ENCODE measurements at places on chromosomes 4 and X. TPM values are rescaled to one million over a fixed set of nuclear protein-coding genes. Genes with fewer than 3 reads are reported as not detected.

DNA sequence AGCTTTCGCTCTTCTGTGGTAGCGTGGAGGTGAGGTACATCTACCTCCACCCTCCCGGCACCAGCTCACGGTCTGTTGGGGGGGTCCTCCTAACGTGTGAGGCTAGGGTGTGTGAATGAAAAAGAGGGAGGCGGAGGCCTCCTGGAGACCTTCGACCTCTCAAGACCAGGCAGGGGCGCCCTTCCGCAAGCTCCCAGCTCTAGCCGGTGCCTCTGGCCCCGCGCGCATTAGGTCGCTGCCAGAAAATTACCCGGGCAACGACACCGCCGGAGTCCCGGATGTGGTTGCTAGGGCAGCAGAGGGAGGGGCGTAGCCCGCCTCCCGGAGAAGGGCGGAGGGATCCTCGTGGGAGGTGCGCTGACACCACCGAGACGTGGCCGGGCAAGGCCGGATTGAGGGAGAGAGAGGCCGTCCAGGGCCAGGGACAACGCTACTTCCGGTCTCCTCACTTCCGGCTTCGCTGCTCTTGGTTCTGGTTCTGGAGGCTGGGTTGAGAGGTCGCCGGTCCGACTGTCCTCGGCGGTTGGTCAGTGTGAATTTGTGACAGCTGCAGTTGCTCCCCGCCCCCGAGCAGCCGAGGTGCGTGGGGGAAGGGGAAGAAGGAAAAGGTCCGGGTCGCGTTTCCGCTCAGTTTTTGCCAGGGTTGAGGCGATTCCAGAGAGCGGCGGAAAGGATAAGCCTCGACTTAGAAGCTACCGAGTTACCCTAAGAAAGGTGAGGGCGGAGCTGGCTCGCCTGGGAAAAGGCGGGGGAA, at the start of the genes ARFIP1 and TIGD4:
ARFIP1 (plus strand) TSS at position 442 of the 754 bp plus-strand sequence. CDS start 49,680 bp downstream, outside the sequence.
TIGD4 (minus strand) TSS at position 218 of the 754 bp plus-strand sequence. CDS start 8,726 bp downstream, outside the sequence.
- peak within 1 kb of the TSS; percentile 63 for H3K4me3 ChIP-seq
- no peaks in the 10 kb centered on the region for H3K36me3 ChIP-seq
- no peaks in the 10 kb centered on the region for H3K4me1 ChIP-seq
- no peaks in the 10 kb centered on the region for H3K27me3 ChIP-seq

The ARSJ gene
- polyA plus RNA-seq, result 2.3 TPM

DNA sequence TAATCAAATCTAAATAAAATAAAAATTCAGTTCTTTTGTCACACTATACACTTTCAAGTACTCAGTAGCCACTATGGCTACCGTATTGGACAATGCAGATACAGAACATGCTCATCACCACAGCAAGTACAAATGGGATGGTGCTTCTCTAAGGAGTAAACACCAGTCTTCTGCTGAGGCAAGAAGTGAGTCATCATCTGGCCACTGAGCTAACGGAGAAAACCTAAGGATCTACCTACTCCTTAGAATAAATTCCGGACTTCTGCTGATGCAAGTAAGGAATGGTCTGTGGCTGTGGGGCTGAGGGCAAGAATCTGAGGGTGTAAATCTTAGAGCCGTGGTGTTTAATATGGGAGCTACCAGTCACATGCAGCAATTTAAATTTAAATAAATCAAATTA, 11.3 kb upstream of the RBMXL3 start:
- H3K4me1 ChIP-seq, result no peaks in the 10 kb centered on the region
- H3K36me3 ChIP-seq, result peaks cover 3% of the 10 kb centered on the region
- no peak for DNase-seq
- no peaks in the 10 kb centered on the region for H3K27me3 ChIP-seq
- no peak overlapping the region for H3K4me3 ChIP-seq

DNA sequence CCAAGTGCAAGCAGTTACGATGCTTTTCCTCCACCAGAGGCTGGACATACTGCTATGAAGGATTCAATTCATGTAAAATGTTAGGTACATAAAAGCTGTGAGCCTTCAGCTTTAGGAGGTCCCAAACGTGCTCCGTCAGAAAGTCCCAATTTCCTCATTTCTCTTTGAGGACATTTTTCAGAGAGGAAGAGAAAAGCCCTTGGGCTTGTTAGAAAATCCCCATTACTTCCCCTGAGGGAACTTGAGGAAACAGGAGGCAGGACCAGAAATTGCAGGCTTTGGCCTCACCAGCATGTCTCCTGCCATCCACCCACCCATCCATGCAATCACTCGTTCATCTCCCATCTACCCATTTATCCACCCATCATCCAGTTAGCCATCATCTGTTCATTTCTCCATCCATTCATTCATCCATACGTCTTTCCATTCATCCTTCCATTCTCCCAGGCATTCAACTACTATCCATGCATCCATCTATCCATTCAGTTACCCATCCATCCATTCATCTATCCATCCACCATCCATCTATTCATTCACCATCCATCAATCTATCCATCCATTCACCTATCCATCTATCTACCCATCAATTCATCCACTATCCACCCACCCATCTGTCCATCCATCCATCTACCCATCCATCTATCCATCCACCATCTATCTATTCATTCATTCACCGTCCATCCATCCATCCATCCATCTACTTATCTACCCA, 223.5 kb downstream of the AFAP1 start:
- H3K27me3 ChIP-seq, result peaks cover 5% of the 10 kb centered on the region
- H3K4me1 ChIP-seq, result no peaks in the 10 kb centered on the region
- no peak overlapping the region for H3K4me3 ChIP-seq
- no peaks in the 10 kb centered on the region for H3K36me3 ChIP-seq
- no peak overlapping the region for H3K27ac ChIP-seq
- no peak for DNase-seq

DNA sequence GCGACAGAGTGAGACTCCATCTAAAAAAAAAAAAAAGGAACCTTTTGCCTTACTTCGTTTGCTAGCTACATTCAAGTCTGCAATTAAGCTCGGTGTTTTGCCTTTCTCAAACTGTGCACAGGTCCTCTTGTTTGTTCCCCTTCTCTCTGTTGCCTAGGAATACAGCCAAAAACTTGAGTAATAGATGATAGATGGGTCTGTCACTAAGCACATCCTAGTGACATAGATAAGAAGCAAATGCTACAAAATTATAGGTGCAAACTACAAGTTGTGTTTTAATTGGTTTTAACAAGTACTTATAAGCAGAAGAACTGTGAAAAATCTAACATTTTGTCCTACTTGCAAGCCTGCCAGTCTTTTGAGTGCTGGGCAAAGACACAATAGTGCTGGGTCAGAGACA, 95.2 kb downstream of the SNCA start:
- no peaks in the 10 kb centered on the region for H3K4me1 ChIP-seq
- DNase-seq, result no peak
- H3K27me3 ChIP-seq, result no peaks in the 10 kb centered on the region

The ARR3 gene
- polyA plus RNA-seq, result not detected

- no peak overlapping the region for H3K27ac ChIP-seq
- no peak for DNase-seq
- no peaks in the 10 kb centered on the region for H3K4me1 ChIP-seq
- H3K4me3 ChIP-seq, result no peak overlapping the region
These were observed 48.5 kb downstream of the MAGEC2 start for GRCh38 chrX:142156567-142156966.

DNA sequence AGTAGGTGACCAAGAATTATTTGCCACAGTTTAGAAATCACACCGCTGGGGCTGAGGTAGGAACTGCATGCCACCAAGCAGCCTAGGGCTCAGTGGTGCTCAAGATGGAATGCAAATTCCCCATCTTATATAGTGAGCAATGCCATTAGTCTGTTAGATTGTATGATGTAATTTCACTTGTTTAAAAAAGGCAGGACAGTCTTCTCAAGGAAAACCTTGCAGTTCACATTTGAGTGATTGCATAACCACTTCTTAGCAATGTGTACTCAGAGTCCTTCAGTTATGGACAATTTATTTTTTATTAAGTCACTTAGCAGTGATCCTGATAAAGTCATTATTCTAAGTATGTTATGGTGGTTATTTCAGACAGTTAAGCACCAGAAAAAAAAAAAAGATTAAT, 142.9 kb upstream of the SFRP2 start:
- no peaks in the 10 kb centered on the region for H3K27me3 ChIP-seq
- H3K4me3 ChIP-seq, result no peak overlapping the region
- peaks cover 4% of the 10 kb centered on the region for H3K4me1 ChIP-seq
- no peaks in the 10 kb centered on the region for H3K36me3 ChIP-seq
- H3K27ac ChIP-seq, result no peak overlapping the region

- no peak overlapping the region for H3K4me3 ChIP-seq
- DNase-seq, result no peak
- peaks cover 9% of the 10 kb centered on the region for H3K4me1 ChIP-seq
- H3K36me3 ChIP-seq, result no peaks in the 10 kb centered on the region
These were observed 2.8 kb upstream of the LIN54 start for GRCh38 chr4:83013420-83013867.

All from lung (tissue), 17 donors.